ENCODE measurements at places on chromosomes 5 and 9. TPM values are rescaled to one million over a fixed set of nuclear protein-coding genes. Genes with fewer than 3 reads are reported as not detected.

SMIM32 gene
- not detected for total RNA-seq

S1PR3 gene
- total RNA-seq, result 14.2 TPM

IFNA21 gene
- total RNA-seq, result not detected

ANKDD1B gene
- 0.95 TPM for total RNA-seq

CNTLN gene
- total RNA-seq, result 8.4 TPM

MAPK9 gene
- total RNA-seq, result 21.9 TPM

PCDHGA1 gene
- total RNA-seq, result 1.3 TPM
